ENCODE measurements at places on chromosomes 1 and 21.

GRCh38 chr1:63524201-63524600 lies 876 bp downstream of the EFCAB7 start:
- DNase-seq = no peak

DNA sequence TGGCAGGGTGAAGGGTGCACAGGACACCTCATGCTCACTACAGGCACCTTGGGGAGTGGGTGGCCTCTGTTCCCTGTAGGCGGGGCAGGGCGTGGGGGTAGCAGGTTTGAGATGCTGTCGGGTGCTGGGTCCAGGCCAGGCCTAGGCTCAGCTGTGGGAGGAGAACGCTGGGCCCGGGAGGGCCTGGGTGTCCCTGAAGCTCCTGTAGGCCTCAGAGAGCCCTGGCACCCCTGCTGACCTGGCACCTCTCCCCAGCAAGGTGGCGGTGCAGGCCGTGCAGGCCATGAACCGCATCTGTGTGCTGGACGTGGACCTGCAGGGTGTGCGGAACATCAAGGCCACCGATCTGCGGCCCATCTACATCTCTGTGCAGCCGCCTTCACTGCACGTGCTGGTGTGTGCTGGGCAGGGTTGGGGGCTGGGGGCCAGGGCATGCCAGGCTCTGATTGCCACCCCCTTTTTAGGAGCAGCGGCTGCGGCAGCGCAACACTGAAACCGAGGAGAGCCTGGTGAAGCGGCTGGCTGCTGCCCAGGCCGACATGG lies 2.5 kb upstream of the GJC2 start:
- no peak for DNase-seq

DNA sequence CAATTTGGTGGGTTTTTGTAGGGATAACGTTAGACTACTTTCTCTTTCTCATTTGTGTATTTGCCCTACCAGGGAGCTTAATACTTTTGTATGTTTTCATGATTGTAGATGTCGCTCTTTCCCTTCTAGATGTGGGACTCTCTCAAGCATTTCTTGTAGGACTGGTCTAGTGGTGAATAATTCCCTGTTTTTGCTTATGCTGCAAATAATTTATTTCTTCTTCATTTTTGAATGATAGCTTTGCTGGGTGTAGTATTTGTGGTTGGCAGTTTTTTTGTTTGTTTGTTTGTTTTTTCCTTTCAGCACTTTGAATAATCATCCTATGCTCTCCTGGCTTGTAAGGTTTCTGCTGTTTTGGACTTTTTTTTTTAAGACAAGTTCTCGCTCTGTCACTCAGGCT lies 22.5 kb upstream of the TTC22 start:
- DNase-seq = no peak

- DNase-seq = no peak
Measured at GRCh38 chr1:160169553-160170399, 18.4 kb downstream of the ATP1A4 start.

GRCh38 chr1:248804771-248805681 lies 20.7 kb downstream of the SH3BP5L start:
- DNase-seq = no peak

GRCh38 chr1:20470194-20470593 lies 15.8 kb downstream of the CAMK2N1 start:
- DNase-seq = no peak

DNA sequence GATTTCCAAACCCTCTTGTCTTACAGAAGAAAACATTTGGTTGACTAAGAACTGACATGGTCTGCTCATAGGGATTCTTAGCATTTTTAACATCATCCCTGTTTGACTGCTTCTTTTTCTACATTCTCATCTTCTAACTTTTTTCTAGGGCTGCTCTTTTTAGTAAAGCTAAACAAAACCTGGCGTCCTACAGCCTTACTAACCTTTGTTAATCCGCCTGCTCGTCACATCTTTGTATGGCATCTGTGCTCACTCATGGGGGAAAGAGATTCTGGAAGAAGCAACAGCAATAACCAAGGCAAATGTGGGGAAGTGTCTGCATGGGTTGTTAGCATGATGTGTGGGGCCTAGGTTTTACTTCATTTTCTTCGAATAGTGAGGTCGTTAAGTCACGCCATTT lies 92.0 kb downstream of the KIF1B start:
- no peak for DNase-seq

DNA sequence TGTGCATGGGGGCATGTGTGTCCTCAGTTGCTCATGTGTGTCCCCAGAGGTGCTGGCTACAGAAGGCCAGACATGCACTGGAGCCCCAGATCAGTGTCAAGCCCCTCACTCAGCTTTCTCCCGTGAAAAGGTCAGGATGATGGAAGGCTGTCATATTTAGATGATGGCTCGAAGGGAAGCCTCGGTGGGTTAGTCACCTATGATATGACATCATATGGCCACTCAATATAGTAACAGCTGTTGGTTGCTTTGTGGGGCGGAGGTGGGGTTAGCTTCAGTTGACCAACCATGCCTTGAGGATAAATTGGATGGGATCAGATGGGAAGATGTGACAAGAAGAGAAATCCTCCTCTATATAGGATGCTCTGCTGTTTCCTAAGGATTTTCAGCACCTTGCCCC lies 43.5 kb upstream of the ATF3 start:
- no peak for DNase-seq

DNA sequence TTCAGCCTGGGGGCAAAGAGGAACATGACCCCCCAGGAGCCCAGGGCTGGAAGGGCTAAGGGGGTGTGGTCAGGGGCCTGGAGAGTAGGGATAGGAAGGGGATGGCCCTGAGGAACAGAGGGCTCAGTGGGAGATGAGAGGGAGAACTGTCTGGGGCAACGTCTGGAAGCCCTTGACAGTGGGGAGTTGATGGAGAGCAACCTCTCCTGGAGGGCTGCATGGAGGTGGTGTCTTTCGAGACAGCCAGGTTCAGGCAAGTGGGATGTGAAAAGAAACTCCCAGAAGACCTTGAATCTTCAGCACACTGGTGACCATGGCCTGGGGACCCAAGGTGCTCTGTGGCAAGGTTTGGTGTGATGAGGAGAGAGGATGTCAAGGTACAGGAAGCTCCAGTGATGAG lies 54.2 kb upstream of the RUNX3 start:
- no peak for DNase-seq

GRCh38 chr1:205711105-205712048 lies 31.1 kb upstream of the SLC45A3 start:
- peak; percentile 27 for DNase-seq

GRCh38 chr1:171844381-171844780 lies 3.1 kb downstream of the DNM3 start:
- no peak for DNase-seq

- DNase-seq = no peak
Measured at GRCh38 chr1:158586942-158587341, 7.2 kb upstream of the OR10X1 start.

GRCh38 chr1:40317394-40318074 lies 448 bp upstream of the COL9A2 start:
- DNase-seq = no peak

- DNase-seq = no peak
Measured at GRCh38 chr21:24225431-24225830, 1381.8 kb downstream of the MRPL39 start.

DNA sequence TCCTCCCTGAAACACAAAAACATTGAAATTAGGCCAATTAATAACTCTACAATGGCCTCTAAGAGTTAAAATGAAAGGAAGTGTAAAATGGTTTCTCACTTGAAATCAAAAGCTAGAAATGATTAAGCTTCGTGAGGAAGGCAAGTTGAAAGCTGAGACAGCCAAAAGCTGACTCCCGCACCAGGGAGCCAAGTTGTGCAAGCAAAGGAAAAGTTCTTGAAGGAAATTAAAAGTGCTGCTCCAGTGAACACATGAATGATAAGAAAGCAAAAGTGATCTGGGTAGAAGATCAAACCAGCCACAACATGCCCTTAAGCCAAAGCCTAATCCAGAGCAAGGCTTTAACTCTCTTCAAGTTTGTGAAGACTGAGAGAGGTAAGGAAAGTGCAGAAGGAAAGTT lies 22.8 kb downstream of the CYYR1 start:
- no peak for DNase-seq

DNA sequence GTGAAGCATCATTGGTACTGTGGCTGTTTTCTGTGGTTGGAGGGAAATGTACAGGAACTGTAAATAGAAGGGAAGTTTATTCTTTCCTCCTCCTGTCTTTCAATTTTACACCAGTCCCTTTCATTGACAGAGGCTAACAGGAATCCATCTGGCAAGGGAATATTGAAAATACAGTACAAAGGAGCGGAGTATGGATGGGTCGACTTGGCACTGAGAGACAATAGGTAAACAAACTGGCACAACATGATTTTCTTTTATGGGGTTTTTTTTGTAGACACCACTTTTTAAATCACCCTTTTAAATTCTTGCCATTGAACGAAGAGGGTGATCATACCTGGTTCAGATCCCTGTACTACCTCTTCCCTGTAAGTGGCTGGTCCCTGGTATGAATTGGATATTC lies 341.3 kb downstream of the RWDD3 start:
- no peak for DNase-seq

- no peak for DNase-seq
Measured at GRCh38 chr1:114076308-114076707, 77.4 kb downstream of the SYT6 start.

- no peak for DNase-seq
Measured at GRCh38 chr1:12173041-12173509, 6.3 kb downstream of the TNFRSF1B start.

- DNase-seq = no peak
Measured at GRCh38 chr21:32599526-32599925, 12.7 kb downstream of the CFAP298 start.

DNA sequence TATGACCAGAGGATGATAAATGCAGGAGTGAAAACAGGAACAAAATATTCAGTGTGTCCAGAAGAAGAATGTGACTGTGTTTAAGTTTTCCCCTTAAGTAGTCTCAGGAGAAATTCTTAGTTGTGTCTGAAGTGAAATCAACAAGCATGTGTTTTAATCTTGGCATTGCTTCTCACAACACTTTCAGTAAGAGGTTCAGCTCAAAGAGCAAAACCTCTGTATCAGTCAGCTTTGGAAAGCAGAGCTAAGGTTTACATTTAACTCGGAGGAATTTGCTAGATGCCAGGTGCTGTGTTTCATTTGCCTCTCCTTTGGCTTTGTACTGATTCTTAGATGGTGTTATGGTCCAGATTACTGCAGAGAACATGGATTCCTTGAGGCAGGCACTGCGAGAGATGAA lies 28.6 kb downstream of the CC2D1B start:
- DNase-seq = no peak

DNA sequence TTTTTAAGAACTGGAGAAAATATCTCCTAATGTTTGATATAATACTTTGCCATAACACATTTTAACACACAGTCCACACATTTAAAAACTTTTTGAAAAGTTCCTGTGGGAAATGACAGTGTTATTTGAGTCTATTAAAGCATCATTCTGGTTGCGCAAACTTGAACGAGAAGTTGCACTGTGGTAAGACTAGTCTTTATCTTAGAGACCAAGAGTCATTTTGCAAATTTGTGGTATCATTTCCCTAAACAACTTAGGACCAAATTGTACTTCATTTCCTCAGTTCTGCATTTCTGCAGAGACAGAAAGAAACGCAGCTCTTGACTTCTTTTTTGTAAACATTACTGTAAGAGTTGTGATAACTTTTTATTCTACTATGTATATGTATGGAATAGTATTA lies at the start of gene RGS18:
Gene RGS18 (plus strand): TSS at position 282 of the 400 bp plus-strand sequence. CDS start 176 bp downstream, outside the sequence.
- no peak for DNase-seq

DNA sequence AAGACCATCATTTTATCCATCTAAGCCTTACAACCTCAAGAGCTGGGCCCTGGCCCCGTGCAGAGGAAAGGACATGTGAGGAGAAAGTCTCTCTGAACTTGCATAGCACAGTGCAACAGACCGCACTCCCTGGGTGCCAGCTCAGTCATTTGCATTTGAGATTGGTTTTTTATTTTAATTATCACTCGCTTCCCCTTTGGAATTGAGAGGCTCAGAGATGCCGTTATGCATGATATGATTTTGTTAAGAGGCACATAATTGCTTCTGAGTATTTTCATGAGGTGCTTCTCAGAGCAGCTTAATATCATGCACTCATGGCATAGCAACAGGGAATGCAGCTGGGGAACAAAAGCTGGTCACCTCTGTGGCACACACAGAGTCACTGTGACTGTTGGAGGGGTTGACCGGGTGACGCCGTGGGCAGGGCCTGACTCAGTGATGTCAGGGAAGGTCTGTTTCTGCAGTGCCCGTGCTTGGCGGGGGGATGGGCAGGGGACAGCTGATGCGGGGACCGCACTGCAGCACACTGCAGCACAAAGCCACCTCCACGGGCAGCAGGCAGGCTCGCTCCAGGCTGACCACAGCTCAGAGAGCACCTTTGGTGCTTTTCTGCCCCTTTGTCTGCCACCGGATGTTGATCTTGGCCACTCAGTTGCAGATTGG lies 43.2 kb upstream of the VAMP3 start:
- DNase-seq = no peak

GRCh38 chr21:34952701-34953100 lies 96.4 kb downstream of the RUNX1 start:
- no peak for DNase-seq

DNA sequence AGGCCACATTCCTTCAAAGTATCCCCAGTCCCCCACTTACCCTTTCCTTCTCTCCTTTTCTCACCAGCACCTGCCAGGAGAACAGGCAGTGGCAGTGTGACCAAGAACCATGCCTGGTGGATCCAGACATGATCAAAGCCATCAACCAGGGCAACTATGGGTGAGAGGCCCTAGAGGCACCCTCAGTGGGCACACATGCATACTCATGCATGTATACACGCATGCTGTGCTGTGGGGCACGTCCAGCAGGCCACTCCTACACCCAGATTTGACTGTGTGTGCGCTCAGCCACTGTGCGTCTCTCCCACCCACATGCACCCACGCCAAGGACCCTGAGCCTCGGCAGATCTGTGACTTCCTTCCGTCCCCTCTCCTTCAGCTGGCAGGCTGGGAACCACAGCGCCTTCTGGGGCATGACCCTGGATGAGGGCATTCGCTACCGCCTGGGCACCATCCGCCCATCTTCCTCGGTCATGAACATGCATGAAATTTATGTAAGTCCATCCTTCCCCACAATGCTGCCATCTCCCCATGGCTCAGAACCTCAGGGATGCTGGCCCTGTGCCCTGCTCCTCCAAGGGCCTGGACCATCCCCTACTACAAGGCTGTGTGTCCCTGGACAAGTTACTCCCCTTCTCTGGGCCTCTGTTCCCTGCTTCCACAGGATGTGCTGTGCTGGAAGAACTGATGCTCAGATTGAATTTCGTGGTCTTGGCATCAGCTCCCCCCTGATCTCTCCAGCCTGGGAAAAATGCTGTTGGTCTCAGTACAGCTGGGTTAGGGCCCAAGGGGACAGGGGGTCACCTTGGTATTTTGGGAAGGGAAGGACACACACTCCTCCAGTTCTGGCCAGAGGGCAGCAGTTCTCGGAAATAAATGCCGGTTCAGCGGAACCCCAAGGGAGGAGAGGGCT lies 7.0 kb downstream of the TINAGL1 start:
- DNase-seq = no peak

GRCh38 chr1:4310396-4310923 lies 343.9 kb upstream of the AJAP1 start:
- no peak for DNase-seq

DNA sequence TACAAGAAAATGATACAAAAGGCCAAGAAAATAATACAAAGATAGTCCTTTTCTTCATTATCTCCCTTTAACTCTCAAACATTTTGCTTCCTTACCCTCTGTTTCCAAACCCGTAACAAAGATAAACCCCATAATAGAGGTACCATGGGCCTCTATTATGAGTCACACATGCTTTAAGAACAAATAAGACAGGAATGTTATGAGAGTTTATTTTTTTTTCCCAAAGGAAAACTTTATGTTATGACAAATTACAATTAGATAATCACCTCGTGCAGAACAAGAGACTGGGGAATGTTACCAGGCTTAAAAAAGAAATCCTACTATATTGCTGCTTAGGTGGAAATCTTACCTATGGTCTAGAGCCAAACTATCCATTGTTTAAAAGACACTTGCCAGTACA lies 272.0 kb downstream of the BRINP3 start:
- no peak for DNase-seq

GRCh38 chr21:25638660-25639550 lies at the start of gene JAM2:
JAM2 (plus strand) TSS chr21:25639258; CDS start chr21:25639822, 564 bp downstream.
- no peak for DNase-seq

All from stimulated activated CD4-positive, alpha-beta T cell treated with anti-CD3 and anti-CD28 coated beads, TNF-alpha, amount 100 ng/mL, for 4 hours (primary cell).